Stimulated activated CD8-positive, alpha-beta memory T cell treated with anti-CD3 and anti-CD28 coated beads, Interleukin-2, amount 100 ng/mL, for 1 hour (primary cell): ENCODE measurements at places on chromosomes 12 and 14.

- DNase-seq = no peak
Observed at GRCh38 chr14:50791201-50791600, 39.8 kb downstream of the NIN start.

DNA sequence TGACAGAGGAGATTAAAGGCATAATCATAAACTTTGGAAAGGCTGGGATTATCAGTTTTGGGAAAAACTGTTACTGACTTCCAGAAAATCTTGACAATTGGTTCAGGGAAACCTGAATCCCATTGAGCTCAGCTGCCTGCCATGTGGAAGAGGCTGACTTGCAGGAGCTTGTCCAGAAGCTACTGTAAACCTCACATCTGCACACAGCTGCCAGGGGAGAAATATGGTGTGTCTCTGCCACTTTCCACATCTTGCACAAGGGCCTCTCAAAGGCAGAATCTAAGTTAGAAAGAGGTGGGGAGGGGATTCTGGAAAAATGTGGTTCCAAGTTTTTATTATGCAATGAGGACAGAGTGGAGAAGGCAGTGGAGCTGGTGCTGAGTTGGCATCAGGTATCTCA, 8.7 kb upstream of the BHLHE41 start:
- no peak for DNase-seq

DNA sequence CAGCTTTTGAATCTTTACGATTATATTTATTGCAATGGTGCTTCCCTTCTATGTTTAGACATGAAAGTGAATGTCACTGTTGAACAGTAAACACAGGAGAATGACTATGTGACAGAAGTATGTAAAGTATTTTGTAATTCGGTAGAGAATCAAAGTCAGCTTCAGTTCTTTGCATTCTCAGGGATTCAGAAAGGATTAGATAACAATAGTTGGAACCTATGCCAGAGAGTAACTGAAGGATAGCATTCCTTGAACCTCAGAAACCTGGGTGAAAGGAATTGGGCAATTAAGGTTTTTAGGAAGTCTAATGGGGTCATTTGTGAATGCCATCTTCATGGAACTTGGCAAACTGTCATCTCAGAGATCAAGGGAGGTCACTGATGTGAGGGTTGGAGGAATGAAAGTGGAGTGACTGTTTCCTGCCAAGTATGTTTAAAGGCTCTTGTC, 305.3 kb upstream of the DDHD1 start:
- no peak for DNase-seq

DNA sequence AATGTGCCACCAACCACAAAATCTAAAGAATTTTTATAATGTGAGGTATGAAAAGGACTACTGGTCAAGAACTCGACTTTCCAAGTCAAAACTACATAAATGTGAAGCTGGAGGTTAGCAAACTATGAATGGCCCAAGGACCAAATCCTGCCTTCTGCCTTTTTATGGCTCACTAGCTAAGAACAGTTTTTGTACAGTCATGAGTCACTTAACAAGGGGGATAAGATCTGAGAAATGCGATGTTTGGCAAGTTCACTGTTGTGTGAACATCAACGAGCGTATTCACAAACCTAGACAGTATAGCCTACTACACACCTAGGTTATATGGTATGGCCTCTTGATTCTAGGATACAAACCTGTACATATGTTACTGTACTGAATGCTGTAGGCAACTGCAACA, 28.2 kb downstream of the FERMT2 start:
- no peak for DNase-seq

DNA sequence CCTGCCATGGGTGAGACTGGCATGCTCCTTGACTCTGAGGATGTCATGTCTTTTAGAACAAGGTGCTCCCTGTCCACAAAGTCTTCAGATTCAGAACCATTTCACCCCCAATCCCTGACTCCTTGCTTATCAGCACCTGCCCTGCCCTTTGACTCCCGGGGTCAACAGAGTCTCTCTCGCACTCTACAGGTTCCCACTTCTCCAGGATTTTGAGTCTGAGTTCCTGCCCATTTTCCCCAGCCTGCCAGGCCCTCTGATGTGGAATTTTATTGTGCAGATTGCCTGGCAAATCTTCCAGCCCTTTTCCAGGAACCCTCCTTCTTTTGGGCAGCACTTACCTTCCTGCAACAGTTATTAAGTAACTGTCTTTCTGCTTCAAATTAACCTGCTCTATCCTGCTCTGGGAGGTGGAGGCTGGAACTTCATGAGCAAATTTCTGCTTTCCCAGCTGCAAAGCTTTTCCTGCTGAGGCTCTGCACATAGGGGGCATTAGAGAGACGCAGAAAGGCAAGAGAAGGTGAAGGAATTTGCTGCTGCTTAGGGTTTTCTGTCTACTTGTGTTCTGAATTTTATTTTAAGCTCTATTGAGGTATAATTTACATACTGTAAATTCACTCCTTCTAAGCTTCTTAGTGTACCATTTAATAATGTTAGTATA, 259.1 kb downstream of the PCNX1 start:
- no peak for DNase-seq

DNA sequence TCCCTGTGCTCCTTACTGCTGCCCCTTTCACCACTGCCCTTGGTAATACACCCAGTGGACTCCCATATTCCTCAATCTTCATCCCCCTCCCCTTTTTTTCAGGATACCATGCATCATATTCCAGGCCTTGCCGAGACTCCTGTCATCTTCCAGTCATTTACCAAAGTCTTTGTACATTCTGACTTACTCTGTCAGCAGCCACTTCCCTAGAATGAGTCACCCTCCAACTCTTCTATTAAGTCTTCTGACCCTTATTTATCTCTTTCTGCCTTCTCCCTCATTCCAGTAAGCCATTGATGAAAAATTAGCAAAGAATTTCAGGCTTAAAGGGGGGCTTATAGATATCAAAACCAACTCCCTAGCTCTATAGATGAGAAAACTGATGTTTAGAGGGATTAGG, 128.0 kb downstream of the STXBP6 start:
- DNase-seq = no peak

GRCh38 chr12:101969-102878, 35.7 kb downstream of the IQSEC3 start:
- DNase-seq = no peak

GRCh38 chr12:44286336-44286735, 450.5 kb downstream of the TMEM117 start:
- no peak for DNase-seq

DNA sequence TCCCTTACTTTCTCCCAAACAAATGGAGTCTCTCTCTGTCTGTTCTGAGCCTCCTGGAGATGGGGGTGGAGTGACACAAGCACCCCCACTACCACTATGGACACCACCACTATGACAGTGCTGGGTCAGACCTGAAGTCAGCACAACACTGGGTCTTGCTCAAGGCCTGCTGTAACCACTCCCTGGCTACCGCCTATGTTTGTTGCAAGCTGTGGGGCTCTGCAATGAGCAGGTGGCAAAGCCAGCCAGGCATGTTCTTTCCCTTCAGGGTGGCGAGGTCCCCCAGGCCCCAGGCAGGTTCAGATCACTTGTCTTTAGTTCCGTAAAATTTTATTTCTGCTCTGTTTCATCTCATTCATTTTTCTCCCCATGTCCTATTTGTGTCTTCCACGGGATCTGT, 349.8 kb downstream of the TMEM121 start:
- no peak for DNase-seq

DNA sequence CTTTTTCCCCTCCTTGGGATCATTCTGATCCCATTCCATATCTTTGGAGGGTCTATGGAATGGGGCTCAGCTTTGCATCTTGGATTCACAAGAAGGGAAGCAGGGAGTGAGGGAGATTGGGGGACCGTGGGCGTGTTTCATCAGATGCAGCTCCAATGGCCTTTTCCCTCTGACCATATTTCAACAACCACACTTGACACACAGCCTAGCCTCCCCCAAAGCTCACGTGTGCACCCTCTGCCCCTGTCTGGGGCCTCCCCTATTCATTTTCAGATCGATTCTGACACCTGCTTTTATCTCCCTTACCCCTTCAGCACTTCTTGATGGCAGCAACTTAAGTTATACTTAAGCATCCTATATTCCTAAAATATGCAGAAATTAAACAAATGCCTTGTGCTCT, 126.6 kb downstream of the CHST11 start:
- no peak for DNase-seq

GRCh38 chr12:107138990-107139389, 45.6 kb upstream of the CRY1 start:
- no peak for DNase-seq

DNA sequence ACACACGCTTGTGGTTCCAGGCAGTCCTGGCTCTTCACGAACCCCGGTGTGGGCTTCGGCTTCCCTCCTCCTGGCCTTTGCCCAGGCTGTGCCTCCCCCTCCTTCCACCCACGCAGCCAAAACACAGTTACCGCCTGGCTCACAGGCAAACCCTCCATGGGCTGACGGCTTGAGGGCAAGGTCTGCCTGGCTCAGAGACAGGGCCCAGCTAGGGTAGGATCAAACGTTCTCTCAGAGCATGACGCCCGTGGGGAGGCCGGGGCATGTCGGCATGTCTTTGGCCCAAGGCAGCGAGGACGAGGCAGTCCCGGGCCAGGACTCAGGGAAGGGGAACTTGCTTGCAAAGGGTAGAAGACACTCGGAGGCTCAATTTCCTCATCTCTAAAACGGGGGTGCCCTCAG, 2.1 kb downstream of the SLC25A47 start:
- DNase-seq = no peak

GRCh38 chr14:76311079-76311758, 64.7 kb upstream of the ESRRB start:
- no peak for DNase-seq

DNA sequence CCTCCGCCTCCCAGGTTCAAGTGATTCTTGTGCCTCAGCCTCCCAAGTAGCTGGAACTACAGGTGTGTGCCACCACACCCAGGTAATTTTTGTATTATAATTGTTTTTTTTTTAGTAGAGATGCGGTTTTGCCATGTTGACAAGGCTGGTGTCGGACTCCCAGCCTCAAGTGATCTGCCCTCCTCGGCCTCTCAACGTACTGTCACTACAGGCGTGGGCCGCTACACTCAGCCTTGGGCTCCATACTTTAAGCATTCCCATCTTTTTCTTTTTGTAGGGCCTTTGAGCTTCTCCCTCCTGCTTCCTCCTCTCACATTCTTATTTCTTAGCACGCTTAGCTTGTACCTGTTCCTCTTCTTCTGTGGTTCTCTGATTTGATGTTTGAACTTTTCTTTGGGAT, 62.8 kb downstream of the SERPINA3 start:
- no peak for DNase-seq

GRCh38 chr12:8011331-8011730, 21.2 kb upstream of the FOXJ2 start:
- no peak for DNase-seq

- no peak for DNase-seq
Observed at GRCh38 chr12:19302100-19302640, 137.1 kb upstream of the AEBP2 start.
